GM20000 (cell line): ENCODE measurements at places on chromosomes 1 and 21.

- no peak for DNase-seq
Measured at GRCh38 chr1:232822530-232822929, 17.3 kb downstream of the MAP10 start.

- DNase-seq = no peak
Measured at GRCh38 chr1:30418939-30419720, 304.3 kb downstream of the MATN1 start.

DNA sequence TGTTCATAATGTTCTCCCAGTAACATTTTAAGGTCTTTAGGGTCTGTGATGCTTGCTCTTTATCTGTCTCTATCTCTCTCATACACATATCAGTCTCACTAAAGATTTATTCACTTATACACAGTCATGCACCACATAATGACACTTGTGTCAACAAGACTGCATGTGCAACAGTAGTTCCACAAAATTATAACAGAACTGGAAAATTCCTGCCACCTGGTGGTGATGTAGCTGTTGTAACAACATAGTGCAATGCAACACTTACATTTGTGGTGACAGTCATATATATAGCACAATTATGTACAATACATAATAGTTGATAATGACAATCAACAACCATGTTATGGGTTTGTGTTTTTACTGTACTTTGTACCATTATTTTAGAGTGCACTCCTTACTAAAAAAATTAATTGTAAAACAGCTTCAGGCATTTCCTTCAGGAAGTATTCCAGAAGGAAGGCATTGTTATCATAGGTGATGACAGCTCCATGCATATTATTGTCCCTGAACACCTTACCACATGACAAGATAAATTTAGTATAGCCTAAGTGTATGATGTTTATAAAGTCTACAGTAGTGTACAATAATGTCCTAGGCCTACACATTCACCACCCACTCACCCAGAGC, 8.1 kb downstream of the TDRD5 start:
- peak; percentile 22 for DNase-seq

DNA sequence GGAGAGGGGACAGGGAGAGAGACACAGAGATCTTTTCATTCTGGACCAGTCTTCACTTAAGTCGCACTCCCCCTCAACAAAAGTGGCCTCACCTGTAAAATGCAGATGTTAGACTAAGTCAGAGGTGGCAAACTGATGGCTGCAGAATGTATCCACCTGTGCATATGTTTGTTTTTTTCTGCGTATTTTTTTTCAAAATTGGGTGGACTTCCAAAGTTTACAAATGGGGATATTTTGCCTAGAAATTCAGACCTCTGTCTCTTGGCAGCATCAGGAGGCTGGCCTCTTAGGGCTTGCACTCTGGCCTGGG, 525.0 kb downstream of the MATN1 start:
- DNase-seq = no peak

GRCh38 chr1:70458131-70458530, 47.1 kb downstream of the CTH start:
- DNase-seq = no peak

GRCh38 chr1:175415129-175415712, 222.6 kb upstream of the KIAA0040 start:
- DNase-seq = no peak

DNA sequence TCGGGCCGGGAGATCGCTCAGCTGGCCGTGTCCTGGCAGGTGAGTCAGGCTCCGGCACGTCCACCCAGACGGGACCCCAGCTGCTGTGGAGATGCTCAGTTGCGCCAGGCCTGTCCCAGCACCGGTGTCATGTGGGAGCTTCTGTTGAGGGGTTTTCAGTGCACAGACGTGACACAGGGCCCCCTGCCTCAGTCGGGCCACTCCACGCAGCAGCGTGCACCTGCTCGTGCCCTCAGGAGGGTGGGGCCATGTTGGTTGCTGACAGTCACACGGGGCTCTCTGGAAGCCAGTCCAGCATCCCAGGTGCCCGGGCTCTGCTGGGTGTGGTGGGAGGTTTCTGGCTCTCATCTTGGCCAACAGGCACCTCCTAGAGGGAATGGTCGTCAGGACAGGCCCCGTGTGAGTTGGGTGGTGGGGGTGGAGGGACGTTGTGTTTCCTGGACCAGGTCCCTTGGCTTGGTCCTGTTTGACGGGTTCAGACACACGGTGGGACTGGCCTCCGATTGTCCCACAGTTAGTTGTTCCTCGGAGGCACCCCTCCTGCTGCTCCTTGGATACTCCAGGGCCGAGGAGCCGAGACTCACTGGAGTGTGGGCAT, 19.2 kb downstream of the ATAD3B start:
- DNase-seq = no peak

DNA sequence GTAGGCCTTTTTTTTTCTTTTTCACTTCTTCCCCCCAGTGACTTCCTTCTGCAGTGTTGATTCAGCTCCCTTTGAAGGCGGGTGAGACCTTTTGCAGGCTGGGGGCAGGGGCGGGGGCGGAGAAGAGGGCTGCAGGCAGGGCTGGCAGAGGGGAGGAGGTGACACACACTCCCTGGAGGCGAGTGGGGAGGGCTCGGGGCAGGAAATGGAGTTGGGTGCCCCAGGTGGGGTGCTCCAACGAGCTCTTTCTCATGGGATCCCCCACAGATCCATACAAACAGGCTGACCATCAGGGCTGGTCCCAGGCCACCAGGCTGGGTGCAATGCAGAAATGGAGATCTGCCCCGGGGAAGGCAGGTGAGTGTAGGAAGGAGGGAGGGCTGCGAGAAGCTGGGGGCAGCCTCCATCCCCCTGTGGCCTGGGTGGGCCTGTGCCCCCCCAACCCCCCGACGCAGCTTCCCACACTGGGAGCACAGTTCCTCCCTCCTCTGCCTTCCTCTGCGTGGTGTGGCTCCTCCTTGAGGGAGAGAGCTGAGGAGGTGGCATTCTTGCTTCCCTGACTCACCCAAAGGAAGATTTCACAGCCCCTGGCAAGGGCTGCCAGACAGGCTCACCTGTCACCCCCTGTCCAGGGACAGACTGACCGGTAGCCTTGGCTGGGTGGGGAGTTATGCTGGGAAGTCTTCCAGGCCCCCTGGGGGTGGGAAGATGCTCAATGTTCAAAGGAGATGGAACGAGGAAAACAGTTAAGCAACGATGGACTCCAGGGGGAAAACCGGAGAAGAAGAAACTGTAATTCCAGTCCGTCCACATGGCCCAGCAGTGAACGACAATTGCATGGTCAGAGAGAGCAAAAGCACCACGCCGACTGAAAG, 7.1 kb upstream of the ITGB2 start:
- DNase-seq = peak; percentile 83

DNA sequence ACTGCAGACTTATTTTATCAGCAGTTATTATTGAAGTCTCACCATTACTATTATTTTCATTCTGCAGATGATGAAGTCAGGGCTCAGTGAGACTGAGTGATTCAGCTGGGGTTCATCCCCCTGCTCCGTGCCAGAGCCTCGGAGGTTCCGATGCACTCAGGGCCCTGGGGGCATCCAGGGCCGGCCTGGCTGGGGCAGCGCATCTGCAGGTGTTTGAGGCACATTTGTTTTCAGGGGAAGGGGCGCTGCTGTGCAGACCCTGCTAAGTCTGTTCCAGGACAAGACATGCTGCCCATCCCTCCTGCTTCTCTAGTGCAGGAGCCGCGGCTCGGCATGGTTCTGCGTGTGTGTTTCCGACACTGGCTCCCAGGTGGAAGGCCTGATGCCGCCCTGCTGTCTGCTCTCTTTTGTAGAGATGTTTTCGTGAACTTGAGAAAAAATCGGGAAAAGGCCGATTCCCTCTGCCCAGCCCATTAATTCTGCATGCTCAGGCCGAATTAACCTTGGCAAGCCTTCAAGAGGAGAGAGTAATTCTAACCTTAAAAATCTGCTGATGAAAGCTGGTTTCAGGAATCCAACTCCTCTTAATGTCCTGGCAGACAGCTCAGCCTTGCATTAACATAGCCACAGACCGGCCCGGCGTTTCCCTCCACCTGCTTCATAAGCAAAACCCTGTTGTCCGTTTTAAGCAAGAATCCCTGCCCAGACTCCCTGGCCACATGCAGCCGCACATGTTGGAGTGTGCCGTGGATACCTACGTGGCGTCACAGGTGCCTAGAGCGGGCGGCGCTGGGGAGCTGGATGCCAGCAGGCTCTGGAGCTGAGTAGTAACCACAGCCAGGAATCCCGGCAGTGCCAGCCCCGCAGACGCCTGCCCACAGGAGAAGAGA, 316.0 kb upstream of the VAMP3 start:
- DNase-seq = no peak

DNA sequence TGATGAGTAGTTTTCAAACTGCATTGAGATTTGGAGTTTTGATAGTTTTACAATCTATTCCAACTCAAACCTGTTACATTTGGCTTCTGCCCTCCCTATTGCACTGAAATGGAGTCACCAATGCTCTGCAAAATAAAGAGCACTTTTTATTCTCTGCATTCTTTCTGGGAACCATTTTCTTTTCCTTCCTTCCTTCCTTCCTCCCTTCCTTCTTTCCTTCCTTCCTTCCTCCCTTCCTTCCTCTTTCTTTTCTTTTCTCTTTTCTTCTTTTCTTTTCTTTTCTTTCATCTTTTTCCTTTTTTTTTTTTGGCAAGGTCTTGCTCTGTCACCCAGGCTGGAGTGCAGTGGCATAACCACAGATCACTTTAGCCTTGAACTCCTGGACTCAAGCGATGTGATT, 114.2 kb downstream of the TBX19 start:
- DNase-seq = no peak
